ENCODE measurements at places on chromosomes 2 and 18.

GRCh38 chr2:232230560-232230959 lies 148.0 kb upstream of the ALPP start:
- DNase-seq = no peak

GRCh38 chr18:8229787-8230186 lies 379.4 kb upstream of the RAB12 start:
- no peak for DNase-seq

GRCh38 chr2:172105471-172106107 lies 2.9 kb upstream of the DLX2 start:
- no peak for DNase-seq

GRCh38 chr2:1751767-1752725 lies 7.7 kb upstream of the PXDN start:
- DNase-seq = no peak

- no peak for DNase-seq
These were observed 15.2 kb downstream of the SAP130 start for GRCh38 chr2:128012698-128013097.

DNA sequence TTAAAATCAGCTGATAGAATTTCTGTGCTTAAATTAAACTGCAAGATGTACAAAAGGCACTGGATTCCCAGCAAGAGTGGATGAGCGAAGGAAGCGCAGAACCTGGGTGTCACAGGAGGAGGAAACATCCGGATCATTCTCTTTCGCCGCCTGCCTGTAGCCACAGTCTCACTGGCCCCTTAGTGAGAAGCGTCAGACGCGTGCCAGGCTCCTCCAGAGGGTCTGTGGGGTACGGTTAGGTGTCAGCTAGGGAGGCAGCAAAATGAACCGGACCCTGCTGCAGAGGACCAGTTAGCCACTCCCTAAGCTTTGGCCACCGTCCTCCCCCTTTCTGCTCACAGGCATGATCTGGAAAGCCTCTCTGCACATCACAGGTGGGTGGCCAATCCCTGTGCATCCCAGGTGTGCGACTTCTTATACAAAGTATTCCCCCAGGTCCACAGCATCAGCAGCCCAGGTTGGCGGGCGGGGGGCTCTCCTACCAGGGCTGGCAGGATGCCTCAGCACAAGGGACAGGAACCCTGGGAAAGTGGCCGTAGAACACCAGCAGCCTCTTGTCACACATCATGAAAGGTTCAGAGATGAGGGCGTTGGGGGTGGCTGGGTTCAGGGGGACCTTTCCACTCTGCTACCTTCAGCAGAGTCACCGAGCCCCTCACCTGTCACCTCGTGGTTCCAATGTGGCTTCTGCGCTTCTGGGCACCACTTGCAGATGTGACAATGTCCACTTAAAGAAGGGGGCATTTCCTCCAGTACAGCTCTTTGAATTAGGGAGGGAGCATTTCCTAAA lies 61.1 kb upstream of the SLC66A3 start:
- DNase-seq = no peak

- DNase-seq = no peak
These were observed 947 bp downstream of the ZEB2 start for GRCh38 chr2:144518748-144519596.

DNA sequence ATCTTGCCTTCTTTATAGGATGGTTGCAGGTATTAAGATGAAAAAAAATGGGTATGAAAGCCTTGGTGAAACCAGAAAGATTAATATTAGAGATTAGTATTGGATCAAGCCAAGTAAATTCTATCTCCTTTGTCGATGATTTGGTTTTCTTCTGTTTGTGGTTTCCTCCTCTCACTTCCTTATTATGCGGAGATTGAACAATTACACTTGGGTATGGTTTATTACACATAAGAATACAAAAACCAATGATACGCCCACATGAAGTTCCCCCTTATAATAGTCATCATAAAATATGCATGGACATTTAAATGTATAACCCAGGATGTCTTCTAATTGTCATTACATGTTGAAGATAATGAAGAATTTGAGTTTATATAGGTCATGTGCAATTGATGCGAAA lies 4.9 kb downstream of the LTBP1 start:
- DNase-seq = no peak

- no peak for DNase-seq
These were observed 101.7 kb upstream of the FZD7 start for GRCh38 chr2:201931951-201932350.

GRCh38 chr2:235688511-235689426 lies 194.9 kb downstream of the AGAP1 start:
- no peak for DNase-seq

DNA sequence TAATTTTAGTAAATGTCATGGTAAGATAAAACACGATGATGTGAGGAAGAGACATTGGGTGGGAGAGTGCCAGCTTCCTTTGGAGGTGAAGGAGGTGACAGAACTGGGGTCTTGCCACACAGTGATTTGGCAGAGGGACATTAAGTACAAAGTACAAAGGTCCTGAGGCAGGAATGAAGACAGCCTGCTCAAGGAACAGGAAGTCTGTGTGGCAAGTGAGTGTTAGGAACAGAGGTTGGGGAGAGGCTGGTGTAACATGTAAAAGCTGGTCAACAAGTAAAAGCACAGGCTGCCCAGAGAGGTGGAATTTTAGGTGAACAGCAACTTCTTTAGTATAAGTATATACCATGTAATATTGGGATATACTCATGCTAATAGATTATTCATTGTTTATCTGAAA lies 73.1 kb downstream of the INPP5D start:
- no peak for DNase-seq

DNA sequence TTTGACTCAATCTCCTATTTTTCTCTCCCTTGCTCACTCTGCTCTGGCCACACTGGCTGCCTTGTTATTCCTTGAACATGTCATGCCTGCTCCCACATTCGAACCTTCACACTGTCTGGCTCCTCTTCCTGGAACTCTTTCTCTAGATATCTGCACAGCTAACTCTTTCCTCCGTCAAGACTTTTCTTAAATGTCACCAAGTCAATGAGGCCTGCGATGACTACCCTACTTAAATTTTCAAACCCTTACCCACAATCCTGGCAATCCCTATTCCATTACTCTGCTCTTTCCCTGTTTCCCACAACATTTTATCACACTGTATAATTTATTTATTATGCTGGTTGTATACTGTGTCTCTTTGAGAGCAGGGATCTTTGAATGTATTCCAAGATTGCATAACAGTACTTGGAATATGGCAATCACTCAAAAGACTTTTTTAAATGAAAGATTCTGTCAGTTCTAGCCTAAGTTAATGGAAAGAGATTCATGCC lies 206.2 kb downstream of the SRBD1 start:
- DNase-seq = no peak

DNA sequence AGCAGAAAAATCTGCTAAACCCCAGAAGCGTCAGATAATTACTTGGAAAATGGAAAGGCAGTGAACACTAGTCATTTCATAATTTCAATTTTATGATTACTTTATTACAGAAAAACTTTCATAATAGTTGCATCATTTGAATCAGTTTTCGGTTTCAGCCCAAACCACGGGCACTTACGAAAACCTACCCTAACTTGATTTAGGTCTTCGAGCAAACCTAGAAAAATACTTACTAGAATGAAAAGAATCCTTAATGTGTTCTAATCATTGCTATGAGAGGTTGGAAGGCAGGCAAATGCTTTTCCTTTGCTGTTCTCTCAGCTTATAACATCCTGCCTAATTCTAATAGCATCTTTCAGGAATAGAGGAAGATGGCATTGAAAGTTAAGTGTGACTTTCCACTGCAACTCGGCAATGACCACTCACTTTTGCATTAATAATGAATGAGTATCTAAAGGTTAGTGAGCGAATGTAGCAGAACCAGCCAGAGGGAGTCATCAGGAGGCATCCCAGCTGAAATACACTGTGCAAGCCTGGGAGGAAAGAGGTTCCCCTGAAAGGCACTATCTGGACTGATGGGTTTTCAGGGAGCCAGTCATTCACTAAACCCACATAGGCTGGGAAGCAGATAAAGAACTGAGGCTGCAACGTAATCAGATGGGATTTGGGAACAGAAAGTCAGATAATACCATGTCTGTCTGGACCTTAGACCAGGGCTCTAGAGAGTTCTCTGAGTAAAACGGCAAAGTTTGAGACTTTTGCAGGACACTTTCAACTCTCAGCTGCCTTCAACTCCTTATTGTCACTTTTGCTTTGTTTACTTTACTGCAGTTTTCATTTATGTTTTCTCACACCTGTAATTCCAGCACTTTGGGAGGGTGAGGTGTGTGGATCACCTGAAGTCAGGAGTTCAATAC lies 520.8 kb downstream of the RNF144A start:
- no peak for DNase-seq

- DNase-seq = no peak
These were observed 45.3 kb downstream of the BIN1 start for GRCh38 chr2:127061375-127062273.

GRCh38 chr2:226771067-226771466 lies 28.6 kb downstream of the IRS1 start:
- DNase-seq = no peak

DNA sequence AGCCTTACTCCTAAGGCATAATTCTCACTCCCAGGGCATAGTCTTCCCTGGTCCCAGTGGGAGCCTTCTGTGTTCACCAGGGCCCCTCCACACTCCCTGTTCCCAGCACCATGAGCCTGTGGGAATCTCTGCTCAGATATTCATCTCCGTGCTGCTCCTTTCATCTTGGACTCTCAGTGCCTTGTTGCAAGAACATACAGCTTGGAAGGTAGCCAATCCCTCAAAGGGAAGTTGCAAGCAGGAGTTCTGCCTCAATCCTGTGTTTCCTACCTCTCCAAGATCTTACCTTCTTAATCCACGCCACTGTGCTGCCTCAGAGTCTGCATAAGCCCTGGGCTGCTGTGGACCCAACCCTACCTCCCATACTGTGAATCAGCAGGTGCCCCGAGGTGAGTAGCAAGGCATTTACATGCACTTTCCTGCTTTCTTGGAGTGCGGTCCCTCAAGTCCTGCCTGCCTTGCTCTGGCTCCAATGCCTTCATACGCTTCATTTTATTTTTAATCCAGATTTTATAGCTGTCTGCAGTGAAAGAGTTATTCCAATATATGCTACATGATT lies 413.8 kb upstream of the RAB6C start:
- DNase-seq = no peak

GRCh38 chr2:126399001-126399400 lies 257.0 kb upstream of the GYPC start:
- no peak for DNase-seq

DNA sequence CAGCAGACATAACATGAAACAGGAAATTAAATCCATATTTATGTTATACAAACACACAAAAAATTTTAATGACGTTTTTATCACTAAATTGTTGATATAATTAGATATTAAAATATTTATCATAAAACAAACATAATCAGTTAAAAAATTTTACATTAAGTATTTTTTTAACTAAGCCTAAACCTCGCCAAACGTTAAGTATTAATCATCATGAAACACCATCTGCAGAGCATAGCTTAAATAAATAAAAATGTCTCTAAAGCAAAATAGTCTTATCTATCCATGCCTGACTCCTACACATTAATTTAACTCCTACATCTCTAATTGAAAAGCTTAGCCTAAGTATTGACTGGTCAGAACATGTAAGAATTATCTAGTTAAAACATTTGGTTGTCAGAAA lies 271.6 kb upstream of the RND3 start:
- no peak for DNase-seq

- DNase-seq = no peak
These were observed 10.0 kb downstream of the SLC4A5 start for GRCh38 chr2:74333175-74333574.

DNA sequence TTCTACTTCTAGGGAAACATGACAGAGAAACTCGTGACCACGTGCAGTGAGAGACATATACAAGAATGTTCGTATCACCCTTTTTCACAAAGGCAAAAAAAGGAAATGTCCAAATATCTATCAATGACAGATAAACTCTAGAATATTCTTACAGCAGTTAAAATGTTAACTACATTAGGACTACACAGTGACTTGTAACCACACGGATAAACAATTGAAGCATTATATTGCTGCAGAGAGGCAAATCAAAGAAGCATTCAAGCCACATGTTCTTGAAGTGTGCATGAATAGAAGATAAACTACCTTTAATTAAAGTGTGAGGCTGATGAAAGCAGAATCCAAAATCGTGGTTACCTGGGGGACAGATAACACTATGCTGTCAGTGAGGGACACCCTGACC lies 935.3 kb upstream of the KLHL29 start:
- no peak for DNase-seq

DNA sequence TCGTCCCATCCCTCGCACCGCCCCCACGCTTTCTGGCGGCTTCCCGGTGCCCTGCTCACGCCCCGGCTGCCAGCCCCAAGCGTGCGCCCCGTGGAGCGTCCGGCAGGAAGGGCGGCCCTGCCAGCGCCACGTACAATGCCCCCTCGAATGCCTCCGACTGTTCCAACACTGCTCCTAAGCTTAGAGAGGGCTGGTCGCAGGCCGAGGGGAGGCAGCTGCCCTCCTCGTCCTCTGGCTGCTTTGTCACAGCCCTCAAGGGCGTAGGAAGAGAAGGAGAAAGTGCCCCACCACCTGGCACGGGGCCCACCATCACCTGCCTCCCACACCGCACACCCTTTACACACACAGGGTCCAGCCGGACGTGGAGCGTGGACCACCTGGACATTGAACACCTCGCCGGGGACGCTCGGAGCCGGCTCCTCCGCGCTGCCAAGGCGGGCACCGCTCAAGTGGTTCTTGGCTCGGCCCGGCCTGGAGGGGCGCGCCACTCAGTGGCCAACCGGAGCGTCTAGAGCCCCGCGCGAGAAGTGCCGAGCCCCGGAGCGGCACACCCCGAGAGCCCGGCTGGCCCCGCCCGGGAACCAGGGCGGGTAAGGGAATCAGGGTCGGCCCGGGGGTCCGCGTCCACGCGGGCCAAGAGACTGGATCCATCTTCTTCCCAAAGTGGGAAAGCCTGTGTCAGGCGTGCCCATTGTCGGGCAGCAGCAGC lies 830 bp downstream of the DNER start:
- DNase-seq = no peak

DNA sequence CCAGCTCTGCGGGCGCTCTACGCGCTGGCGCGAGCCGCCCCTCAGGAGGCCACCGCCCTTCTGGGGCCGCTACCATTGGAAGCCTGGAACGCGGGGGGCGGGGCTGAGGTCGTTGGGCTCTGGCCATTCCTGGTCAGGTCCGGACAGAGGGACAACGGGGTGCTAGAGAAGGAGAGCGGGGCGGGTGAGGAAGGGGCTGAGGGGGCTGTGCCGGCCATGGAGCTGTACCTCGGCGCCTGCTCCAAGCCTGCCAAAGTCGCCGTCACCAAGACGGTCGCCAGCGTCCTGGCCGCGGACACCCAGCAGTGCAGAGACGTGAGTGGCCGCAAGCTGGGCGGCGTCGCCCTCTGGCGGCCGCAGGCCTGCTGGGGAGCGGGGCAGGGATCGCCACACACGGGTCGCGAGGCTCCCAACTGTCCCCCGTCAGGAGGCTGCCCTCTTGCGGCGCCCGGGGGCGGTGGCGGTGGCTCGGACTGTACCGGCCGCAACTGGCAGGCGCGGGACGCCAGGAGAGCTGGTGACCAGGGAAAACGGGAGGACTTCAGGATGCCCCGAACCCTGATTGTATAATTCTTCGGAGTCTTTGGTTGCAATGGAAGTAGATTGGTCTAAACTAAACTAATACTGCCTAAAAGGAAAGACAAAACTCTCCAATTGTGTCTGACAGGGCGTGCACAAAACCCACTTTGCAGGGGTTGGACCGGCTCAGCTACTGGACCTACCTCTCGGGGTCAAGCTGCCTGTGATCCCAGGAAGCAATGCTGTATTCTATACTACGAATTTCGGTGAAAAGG lies at the start of gene FSIP2:
FSIP2 (plus strand) TSS at position 126 of the 794 bp plus-strand sequence; CDS start at position 217, 91 bp downstream.
- no peak for DNase-seq

GRCh38 chr2:78035804-78036203 lies 513.6 kb upstream of the LRRTM4 start:
- DNase-seq = no peak

All from stimulated activated CD8-positive, alpha-beta memory T cell treated with anti-CD3 and anti-CD28 coated beads, Interleukin-15, amount 100 ng/mL, for 4 hours (primary cell).